ENCODE measurements at places on chromosomes 5 and 9.

DNA sequence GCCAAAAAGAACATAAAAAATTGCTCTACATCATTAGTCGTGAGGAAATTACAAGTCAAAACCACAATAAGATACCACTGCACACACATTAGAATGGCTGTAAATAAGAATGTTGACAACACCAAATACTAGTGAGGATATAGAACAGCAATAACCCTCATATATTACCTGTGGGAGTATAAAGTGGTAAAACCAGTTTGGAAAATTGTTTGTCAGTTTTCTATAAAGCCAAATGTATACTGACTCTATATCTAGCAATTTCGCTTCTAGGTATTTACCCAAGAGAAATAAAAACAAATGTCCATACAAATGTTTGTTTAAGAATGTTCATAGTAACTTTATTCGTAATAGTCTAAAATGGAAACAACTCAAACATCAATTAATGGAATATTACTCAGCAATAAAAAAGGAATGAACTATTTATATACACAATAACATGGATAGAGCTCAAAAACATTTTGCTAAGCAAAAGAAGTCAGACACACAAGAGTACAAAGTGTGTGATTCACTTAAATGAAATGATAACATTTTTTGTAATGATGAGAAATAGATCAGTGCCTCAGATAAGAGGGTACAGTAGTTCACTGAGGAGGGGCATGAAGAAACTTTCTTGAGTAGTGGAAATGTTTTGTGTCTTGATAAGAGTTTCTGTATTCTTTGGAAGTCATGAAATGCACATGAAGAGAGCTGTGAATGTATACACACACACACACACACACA, 219.6 kb upstream of the ZNF462 start:
- DNase-seq = no peak

GRCh38 chr5:151086905-151087360, 6.1 kb upstream of the TNIP1 start:
- peak; percentile 26 for DNase-seq

DNA sequence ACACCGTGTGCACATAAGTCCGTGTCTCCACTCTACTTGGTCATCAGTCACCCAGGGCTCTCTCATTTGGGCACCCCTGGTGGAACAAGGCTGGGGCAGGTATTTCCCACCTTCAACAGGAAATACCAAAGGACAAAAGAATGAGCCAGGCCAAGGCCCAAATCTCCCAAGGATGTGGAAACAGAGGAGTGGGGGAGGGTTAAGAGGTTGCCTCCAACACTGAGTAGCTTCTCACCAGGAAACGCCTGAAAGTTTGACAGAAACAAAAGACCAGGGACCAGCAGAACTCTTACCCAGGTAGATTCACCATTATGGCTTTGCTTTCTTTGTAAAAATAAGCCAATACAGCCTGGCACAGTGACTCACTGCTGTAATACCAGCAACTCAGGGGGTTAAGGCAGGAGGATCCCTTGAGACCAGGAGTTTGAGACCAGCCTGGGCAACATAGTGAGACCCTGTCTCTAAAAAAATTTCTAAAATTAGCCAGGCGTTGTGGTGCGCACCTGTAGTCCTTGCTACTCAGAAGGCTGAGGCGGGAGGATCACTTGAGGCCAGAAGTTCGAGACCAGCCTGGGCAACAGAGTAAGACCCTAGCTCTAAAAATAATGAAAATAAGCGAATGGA, 12.7 kb downstream of the SLC1A3 start:
- no peak for DNase-seq

GRCh38 chr9:87909310-87910041, 8.3 kb upstream of the SPATA31C1 start:
- DNase-seq = peak; percentile 41

DNA sequence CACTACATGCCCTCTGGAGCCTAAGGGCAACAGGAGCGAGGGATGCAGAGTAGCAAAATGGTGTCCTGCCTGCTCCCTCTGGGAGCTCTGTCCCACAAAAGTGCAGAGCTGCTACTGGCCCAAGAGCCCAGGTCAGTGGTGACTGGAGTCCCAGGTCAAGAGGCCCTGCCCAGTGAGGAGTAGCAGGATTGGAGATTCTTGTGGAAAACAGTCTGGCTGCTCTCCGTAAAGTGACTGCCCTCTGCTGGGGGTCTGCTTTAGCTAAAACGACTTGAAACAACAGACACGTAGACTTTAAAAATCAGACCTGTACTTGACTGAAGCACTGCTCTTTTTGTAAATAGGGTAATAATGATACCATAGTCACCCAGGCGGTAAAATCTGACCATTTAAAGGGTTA, 917.0 kb downstream of the MAT2B start:
- peak; percentile 9 for DNase-seq

- no peak for DNase-seq
Measured at GRCh38 chr9:114388764-114389375, 1.1 kb upstream of the AKNA start.

DNA sequence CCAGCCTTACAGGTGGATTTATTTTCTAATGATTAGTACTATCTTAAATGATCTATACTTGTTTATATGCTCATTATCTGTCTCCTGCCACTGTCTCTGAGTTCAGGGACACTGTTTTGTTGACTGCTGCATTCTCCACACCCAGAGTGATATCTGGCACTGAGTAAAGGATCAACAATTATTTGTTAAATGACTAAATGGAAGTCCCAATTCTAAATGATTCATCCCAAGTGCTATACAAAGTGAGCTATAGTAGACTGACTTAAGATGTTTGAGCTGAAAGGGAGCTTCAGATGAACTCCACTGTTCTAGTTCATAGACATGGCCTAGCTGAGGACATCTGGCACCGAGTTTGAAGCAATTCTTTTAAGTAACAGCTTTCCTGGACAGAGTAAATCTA, 40.5 kb downstream of the ITGA2 start:
- DNase-seq = no peak

- DNase-seq = peak; percentile 41
Measured at GRCh38 chr9:96048104-96048955, 172.8 kb downstream of the ERCC6L2 start.

DNA sequence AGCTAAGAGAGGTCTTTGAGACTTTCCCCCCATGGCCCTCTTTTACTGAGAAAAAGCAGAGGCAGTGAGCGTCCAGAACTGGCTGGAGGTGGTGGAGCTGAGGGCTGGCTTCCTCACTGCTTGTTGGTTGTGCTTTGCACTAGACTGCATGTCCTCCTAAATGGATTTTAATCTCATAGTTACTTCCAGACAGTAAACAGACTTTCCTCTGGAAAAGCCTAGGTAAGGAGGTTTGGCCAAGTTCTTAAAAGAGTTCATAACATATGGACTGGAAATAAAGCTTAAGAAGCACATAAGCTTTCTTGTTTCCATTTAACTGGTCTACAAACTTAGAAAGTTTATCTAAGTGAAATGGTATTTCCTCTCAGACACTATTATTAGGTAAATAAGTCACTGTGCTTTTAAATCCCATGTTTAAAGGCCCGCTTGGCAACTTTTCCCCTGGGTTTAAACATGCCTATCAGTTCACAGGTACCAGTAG, 2.0 kb downstream of the ASPN start:
- no peak for DNase-seq

DNA sequence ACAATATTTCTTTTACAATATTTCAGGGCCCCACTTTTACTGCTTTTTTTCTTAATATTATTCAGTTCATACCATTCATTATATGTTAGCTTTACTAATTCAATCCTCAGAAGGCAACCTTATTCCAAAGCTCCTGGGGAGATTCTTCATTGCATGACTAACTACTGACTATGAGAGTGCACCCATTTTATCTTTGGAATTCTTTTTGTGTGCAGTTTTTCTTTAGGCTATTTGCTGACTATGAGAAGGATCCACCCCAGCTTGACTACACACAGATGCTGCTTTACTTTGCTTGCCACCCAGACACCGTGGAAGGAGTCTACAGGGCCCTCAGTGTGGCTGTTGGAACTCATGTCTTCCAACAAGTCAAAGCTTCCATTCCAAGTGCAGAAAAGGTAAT, 56.9 kb upstream of the IL7R start:
- no peak for DNase-seq

- DNase-seq = no peak
Measured at GRCh38 chr5:34624691-34625090, 31.4 kb upstream of the RAI14 start.

DNA sequence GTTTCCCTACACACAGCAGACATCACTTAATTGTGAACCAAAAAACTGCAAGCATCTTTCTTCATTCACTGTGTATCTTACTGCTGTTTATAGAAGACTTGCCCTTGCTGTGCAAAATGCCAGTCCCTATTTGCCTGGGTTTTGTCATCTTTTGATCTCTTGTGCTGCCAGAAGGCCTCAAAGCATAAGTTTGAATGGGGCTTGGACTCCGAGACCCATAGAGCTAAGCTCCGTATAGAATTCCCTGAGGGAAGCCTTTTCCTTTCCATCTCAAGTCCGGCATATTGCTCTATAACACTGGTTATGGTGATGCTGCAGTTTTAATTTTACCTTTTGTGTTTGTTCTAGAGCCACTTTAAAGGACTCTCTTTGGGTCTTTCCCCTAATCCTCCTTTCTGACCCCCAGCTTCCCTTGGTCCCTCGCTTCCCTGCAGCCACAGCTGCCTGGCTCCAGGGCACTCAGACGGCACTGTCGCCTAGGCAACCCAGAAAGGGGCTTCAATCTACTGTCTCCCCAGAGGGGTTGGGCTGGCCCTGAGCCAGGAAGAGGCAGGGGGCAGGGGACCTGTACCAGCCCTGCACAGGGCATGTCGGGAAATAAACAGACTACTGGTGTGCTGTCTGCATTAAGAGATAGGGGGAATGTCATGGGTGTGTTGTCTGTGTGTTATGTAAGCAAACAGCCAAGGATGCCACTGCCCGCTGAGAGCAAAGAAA, 73.4 kb upstream of the MELK start:
- no peak for DNase-seq

DNA sequence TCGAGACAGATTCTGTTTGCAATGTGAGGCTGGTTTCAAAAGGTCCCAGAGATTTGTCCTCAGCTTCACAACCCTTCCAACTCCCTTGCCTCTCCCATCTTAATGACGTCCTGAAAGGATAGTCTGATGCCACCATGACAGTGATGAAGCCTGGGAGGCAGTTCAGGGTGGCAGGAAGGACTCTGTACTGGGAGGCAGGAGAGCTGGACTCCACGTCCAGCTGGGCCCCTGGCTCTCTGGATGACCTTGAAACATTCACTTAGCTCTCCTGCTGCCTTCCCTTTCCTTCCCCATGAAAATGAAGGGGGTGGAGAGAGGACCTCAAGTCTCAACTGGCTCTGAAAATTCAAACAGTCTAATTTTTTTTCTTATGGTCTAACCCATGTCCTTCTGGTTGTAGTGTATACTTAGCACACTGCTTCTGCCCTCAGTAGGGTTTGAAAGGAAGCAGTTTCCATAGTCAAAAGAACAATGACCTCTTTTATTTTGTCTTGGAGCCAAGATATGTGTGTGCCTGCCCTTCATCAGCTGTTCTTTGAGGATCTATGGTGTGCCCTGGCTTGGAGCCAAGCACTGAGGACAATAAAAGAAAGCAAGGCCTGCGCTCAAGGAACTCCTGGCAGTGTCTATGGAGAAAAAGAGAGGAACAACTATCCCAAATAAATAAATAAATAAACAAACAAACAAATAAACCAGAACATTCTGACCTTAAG, 188.3 kb downstream of the GRIA1 start:
- DNase-seq = no peak

DNA sequence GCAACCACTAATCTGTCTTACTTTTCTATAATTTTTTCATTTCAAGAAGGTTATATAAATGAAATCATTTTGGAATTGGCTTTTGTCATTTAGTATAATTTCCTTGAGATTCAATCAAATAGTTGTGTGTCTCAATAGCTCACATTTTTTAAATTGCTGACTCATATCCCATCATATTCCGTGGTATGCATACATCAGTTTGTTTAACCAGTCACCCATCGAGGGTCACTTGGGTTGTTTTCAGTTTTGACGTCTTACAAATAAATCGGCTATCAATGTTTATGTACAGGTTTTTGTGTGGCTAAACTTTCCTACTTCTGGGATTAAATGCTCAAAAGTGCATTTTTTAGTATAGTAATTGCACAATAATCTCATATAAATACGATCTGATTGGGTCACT, 185.5 kb downstream of the TAF11L14 start:
- no peak for DNase-seq

- peak; percentile 56 for DNase-seq
Measured at GRCh38 chr5:1800472-1801221, 560 bp upstream of the NDUFS6 start.

- no peak for DNase-seq
Measured at GRCh38 chr5:85813146-85813545, 804.6 kb upstream of the COX7C start.

GRCh38 chr5:142385194-142385593, 60.4 kb upstream of the SPRY4 start:
- DNase-seq = no peak

GRCh38 chr5:177498013-177498787, 796 bp upstream of the PDLIM7 start:
- peak; percentile 71 for DNase-seq

DNA sequence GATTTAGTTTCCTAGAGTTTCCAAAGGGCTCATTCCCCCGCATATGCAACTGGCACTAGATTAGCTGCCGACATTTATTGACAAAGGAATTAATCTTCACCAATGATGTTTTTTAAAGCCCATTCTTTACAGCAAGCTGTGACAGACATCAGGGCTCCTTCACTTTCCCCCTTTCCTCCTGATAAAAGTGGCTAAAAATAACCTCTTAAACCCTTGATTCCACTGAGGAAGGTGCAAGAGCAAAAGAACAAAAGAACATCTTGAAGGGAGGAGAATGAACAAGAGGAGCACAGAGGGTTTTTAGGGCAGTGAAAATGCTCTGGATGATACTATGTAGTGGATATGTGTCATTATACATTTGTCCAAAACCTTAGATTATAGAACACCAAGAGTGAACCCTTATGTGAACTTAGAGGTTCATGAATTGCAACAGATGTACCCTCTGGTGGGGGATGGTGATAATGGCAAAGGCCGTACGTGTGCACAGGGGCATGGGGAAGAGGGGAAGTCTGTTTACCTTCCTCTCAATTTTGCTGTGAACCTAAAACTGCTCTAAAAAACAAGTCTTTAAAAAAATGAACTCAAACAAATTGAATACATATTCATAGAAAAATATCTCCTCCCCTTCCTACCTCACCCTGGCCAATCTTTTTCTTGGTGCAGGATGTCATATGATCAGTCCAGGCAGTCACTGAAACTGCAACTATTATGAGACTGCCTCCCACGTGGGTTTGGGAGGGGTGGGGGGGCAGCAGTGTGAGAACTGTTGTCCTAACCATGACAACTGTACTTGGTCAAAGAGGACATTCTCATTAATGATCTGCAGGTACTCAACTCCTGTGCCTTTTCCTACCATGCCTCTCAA, 83.0 kb downstream of the MARCHF3 start:
- peak; percentile 31 for DNase-seq

GRCh38 chr5:77355751-77356150, 136.4 kb downstream of the WDR41 start:
- no peak for DNase-seq

- DNase-seq = peak; percentile 3
Measured at GRCh38 chr5:71492817-71493615, 37.6 kb downstream of the BDP1 start.

DNA sequence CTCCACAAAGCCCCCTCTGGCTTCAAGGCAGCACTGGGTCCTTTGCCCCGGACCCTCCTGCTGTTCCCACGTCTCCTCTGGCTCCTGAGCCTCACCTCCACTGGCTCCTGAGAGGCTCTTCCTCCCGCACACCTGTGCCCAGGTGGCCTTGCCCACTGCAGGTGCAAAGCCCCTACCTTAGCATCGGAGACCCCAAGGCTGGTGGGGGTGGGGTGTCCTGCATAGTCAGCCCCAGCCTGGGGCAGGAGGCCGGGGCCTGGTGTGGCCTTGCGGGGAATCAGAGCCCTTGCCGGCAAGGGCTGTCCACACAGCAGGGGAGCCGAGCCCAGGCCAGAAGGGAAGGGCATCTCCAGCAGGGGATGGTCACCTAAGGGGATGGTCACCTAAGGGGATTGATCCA, 41.3 kb upstream of the CEP72 start:
- DNase-seq = no peak
